NCI-H187 treated with DMSO at 0.1 percent for 48 hours (cell line): ENCODE measurements at places on chromosomes 16 and 17.

GRCh38 chr17:32693194-32693897 is 183.6 kb downstream of the MYO1D start:
- DNase-seq: no peak

GRCh38 chr16:9836118-9836736 is 346.0 kb downstream of the GRIN2A start:
- DNase-seq: no peak

- no peak for DNase-seq
Observed at GRCh38 chr17:67725807-67726206, 8.1 kb downstream of the NOL11 start.

- DNase-seq: peak; percentile 38
Observed at GRCh38 chr16:82506692-82507670, 119.8 kb upstream of the CDH13 start.

DNA sequence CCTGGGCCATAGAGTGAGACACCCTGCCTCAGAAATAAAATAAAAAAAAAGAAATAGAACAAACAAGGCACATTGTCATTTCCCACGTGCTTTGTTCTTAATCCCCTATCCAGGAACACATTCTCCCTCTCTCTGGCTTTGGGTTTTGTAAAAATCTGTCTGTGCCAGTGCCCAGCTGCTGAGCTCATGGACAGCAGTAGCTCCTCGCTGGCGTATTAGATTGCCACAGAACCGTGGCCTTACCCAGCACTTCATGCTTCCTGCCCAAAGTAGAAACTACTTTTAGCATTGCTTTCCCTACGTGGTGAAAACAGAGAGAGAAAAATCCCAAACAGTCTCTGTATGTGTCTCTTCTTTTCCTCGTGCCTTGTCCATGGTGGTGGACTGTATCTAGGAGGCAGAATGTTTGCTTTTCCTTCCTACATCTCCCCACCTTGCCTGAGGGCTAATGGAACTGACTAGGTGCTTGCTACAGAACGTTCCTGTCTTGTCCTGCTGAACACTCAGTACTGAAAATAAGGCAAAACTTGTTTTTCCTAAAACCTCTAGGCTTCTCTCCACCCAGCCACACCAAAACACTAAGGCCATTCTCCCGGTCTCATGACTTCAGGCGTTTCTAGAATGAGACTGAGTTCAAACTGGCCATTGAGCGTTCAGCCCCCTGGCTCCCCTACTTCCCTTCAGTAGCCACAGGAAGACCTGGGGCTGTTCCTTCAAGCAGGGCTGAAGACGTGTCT is 26.1 kb downstream of the MNT start:
- no peak for DNase-seq

- DNase-seq: no peak
Observed at GRCh38 chr16:27978876-27979275, 84.6 kb downstream of the GSG1L start.

- DNase-seq: peak; percentile 86
Observed at GRCh38 chr16:24747441-24747840, 18.0 kb downstream of the TNRC6A start.

- DNase-seq: no peak
Observed at GRCh38 chr16:596736-597060, 6.8 kb downstream of the RAB40C start.

GRCh38 chr16:46714797-46715591 is 25.5 kb downstream of the ORC6 start:
- no peak for DNase-seq

DNA sequence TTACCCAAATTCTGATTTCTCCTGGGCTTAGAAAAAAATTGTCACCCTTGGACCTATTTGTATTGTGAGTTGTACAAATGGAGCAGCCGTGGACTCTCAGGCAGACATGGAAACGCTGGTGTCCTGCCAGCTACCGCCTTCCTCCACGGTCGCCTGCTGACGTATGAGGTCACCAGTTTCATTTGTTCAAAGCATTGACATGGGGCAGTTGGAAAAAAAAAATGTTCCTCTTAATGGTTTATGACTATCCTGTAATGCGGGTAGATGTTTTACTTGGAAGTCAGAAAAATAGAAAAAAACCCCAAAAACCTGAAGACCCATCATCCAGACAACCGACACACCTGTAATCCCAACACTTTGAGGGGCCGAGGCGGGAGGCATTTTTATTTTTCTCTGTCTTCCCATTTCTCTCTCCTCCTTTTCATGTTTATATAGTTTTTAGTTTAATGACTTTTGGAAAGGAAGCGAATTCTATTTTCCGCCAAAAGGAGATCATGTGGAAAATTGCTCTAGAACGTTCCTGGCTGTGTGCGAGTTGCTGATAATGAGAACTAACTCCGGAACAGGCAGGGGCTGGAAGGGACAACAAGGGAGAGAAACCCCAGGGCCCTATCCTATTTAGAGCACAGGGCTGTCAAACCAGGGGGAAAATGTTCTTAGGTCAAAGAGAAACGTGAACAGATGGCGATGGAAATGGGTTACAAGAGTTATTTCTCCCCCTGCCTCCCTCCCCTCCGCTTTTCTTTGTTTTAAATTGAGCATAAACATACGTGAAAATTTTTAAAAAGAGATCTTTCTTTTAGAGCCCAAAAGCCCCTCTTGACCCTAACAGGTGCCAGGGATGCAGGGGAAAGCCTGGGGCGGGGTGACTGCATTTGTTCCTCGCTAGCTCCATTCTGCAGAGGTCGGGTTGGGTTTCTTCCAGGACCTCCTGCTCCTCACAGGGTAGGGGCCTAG is 13.7 kb downstream of the DNAH17 start:
- DNase-seq: no peak

DNA sequence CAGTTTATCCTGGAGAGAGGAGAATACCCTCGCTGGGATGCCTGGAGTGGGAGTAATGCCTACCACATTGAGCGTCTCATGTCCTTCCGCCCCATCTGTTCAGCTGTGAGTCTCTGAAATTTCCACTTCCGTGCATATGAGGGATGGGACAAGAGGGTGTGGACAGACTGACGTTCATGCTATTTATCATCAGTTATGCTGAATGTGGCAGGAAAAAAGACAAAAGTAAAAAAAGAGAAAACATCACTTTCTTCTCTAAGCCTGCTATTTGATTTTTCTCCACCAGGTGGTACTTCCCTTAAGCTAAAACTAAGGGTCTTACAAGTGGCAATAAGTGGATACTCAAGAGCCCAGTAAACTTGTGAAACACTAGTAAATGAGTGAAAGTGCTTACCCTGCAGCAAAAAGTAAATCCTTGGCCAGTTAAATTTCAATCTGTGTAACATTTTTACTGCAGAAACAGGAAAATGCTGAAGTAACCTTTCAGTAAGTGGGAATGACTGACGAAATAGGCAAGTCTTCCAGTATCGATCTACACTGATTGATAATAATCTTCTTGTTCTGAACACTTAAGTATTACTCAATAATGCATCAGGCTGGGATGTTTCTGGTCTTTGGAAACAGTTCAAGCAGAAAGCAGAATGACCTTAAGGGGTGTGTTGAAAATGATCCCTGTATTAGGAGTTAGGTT is 5.6 kb downstream of the CRYBA1 start:
- DNase-seq: no peak

DNA sequence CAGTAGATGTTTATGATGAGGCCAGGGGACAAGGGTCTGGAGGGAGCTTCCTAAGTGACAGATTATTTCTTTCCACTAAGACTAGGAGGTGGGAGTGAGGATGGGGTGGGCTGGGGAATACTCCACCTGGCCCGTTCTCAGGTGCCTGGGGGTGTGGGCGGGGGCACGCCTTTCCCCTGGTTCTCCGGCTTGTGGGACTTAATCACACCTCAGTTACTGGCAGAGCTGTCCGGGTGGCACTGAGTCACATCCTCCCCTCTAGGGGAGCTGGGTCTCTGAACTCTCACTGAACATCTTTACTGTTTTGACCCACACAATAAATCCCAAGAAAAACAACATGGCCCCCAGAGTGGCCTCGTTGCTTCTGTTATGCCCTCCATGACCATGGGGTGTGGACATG is 332.8 kb downstream of the MAF start:
- no peak for DNase-seq

DNA sequence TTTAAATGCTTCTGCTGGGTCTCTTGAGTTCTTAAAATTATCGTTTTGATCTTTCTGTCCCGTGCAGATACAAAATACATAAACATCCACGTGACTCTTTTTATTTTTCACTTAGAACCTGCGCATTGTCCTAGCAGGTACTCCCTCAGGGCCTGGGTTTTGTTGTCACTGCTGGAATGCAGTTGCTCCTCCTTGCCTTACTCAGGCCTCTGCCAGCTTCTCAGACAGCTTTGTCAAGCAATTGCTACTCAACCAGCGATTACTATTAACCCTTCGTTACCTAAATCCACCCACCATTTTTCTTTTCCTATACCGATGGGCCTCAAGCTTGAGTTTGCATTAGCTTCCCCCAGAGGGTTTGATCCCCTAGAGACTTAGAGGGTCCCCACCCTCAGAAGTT is 405.9 kb upstream of the RBFOX1 start:
- no peak for DNase-seq

GRCh38 chr17:64202683-64203344 is 60.2 kb downstream of the TEX2 start:
- DNase-seq: no peak

GRCh38 chr16:46717692-46718091 is 28.2 kb downstream of the ORC6 start:
- no peak for DNase-seq

DNA sequence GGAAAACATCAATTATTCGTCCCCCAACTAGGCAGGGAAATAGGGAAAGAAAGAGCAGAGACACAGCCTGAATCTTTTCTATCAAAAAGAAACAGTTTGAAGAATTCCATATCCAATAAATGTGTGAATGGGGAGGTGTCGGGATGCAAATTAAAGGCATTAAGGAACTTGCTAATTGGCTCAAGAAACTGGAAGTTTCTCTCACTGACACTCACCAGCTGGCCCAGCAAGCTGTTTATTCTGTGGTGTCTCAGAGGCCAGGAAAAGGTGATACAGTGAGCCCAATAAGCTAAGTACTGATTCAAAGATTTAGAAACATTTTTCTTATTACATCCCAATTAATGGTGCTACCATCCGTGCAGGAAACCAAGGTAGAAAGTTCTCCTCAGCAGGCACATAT is 104.4 kb upstream of the CLEC3A start:
- no peak for DNase-seq

GRCh38 chr17:46866747-46867146 is 15.4 kb downstream of the WNT9B start:
- DNase-seq: no peak

DNA sequence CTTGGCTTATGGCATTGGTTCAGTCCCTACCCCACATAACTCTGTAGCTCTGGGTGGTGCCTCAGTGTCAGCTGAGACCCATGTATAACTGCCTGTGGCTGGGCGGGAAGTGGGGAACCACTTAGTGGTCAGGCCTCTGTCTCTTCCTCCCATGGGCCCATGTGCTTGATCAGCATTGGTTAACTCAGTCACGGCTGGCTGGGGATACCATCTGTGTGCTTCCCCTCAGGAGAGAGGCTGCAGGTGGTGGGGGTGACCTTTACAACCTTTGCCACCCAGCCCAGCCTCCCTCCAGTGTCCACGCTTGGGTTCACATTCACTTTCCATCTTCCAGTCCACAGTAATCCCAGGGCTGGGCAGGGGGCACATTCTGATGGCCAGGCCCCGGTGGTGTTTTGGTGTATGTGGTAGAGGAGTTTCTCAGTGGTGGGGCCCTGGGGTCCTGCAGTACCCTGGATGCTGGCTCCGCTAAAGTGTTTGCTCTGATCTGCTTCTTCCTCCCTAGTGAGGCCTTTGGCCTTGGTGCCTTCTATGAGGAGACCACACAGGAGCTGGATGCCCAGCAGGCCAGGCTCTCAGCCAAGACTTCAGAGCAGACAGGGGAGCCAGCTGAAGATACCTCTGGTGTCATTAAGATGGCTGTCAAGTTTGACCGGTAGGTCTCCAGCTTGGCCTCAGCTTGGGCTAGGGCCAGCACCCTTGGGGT is 10.2 kb upstream of the NFATC3 start:
- DNase-seq: no peak

DNA sequence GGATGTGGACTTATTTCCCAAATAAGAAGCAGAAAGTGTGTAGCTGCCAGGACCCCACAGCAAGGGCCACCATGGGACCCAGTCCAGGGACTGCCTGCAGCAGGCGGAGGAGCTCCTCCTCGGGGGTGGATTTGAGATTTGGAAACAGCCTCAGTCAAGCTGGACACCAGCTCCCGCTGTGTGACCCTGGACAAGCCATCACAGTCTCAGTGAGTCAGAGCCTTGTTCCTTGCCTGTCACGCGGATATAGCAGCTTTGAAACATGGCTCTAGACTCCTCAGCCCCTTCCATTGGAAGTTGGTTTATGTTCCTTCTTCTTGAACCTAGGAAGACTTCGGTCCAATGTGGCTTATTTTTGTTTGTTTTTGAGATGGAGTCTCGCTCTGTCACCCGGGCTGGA is 12.5 kb upstream of the DPEP1 start:
- no peak for DNase-seq

DNA sequence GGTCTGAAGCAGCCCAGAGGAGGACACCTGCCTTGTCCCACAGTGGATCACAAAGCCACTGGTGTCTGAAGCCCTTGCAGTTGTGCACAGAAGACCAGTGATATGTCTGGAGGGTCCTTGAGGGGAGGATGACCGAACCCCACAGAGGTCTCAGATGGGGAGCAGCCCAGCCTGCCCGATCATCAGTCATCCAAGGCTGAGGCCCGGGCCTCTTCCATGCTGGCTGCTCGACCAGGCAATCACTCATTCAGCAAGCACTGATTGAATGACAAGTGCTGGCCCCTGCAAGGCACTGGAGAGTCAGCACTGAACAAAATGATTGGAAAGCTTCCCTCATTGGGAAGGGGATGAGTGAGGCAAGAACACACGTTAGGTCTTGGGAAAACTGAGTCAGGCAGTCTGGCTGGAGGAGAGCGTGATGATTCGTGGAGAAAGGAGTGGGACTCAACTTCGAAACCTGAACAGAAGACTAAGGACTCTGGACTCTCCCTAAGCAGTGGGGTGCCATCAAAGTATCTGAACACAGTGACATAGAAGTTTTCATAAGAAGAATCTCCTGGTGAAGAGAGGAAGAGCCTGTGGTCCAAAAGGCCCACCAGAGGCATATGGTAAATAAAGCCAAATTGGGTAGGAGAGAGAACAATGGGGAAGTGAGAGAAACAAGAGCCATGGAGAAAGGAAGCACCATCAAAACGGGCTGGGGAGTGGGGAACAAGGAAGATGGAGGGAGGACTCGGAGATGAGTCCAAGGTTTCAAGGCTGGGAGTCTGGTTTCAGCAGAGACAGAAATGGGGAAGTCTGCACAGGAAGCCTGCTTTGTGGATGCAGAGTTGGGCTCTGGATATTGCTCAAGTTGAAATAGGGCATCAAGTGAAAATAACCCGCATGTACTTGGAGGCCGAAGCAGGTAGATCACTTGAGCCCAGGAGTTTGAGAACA is 10.2 kb downstream of the PIK3R5 start:
- DNase-seq: no peak

DNA sequence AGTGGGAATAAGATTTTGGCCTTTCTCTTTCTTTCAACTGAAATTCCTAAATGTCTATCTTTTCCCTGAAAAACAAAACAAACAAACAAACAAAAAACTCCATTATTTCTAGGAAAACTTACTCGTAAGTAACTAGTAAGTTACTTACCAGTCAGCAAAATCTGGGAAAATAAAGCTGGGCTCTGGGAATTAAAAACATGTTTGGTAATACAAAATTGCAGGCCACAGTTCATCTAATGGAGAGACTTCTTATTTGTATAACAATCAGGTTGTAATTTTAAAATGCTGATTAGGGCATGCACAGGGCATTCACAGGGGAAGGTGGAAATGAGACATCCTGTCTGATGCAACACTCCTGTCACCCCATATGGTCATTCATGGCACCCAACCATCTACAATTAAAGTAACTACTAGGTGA is 3.8 kb upstream of the WIPI1 start:
- DNase-seq: no peak

GRCh38 chr17:82814834-82815233 is 25.0 kb downstream of the ZNF750 start:
- no peak for DNase-seq

GRCh38 chr16:58815181-58815888 is 81.2 kb upstream of the GOT2 start:
- no peak for DNase-seq
